ENCODE measurements at places on chromosomes 11 and 22.

- DNase-seq, result no peak
Observed at GRCh38 chr11:12893787-12894672, 115.1 kb upstream of the RASSF10 start.

DNA sequence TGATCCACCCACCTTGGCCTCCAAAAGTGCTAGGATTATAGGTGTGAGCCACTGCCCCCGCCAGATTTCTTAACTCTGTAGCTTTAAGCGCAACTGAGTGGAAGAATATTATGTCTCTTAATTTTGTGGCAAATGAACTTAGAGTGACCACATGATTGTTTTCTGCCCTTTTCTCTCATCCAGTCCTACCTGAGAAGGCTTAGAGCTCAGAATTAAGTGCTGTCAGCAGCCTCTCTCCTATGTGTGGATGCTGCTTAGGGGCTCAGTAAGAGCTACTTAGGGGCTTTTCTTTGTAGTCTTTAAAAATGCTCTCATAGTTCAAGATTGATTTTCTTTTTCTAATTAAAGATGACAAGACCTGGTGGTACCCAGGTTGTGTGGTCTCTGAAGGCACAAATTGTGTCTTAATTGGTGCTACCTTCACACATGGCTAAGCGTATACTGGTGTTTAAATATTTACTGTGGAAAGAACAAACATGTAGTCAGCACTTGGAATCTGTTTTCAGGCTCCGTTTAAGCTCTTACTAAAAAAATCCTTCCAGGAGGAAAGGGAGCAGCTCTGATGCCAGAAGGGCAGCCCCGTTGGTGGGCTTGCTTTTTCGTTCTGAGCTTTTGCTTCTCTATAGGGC is 59.3 kb downstream of the DEPDC5 start:
- DNase-seq, result no peak

GRCh38 chr11:86431258-86431657 is 56.6 kb downstream of the CCDC81 start:
- no peak for DNase-seq

DNA sequence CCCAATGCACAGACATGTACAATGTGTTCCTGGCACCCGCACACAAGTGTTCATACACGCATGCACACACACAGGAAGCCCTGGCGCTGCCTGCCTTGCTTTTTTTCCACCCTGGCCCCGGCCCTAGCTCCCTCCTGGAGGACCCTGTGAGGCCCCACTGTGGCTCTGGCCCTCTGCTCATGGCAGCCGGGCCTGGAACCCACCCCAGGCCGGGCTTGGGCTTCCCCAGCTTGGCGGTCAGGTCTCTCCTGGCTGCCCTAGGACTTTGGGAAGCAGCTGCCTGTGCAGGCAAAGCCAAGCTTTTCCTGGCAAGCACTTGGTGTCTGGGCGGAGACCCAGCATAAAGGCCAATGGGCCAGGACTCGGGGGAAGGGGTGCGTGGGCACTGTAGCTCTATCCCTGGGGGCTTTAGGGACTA is 30.5 kb downstream of the CD82 start:
- DNase-seq, result no peak

GRCh38 chr22:50308597-50308935 is 1.1 kb upstream of the PLXNB2 start:
- no peak for DNase-seq

- no peak for DNase-seq
Observed at GRCh38 chr11:106014620-106015019, 7.4 kb downstream of the MSANTD4 start.

- DNase-seq, result no peak
Observed at GRCh38 chr11:34926101-34926830, 9.8 kb downstream of the PDHX start.

- no peak for DNase-seq
Observed at GRCh38 chr11:108729227-108729871, 64.5 kb downstream of the DDX10 start.

DNA sequence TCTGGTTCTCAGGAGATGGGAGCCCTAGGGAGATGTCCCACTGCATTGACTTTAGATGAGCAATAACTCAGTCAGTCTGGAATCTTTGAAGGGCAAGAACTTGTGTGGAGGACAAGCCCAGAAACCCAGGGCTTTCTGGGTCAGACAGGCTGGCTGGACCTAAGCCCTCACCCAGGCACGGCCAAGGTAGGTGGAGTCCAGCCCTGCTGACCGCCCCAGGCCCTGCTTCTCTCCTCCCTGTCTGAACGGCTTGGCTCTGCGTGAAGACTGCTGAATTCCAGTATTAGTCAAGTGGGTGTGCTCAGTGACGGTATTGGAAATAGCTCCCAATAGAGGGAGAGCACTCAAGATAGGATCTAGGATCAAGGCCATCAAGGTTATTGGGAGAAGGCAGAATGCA is 6.1 kb downstream of the CXCR5 start:
- no peak for DNase-seq

DNA sequence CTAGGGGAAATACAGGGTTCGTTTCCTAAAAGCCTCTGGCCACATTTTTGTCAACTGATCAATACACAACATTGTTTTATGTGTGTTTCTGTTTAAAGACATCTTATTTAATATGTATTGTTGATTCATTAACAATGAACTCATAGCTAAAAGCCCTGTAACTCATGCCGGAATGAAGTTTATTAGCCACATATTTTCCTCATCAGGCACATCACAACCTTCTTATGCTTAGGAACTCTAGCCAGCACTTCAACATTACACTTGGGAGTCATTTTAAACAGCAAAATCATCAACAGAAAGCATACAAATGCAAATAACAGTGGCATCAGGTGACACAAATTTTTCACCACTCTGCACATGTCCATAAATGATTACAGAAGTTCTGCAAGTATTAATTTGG is 15.1 kb upstream of the BLID start:
- no peak for DNase-seq

- no peak for DNase-seq
Observed at GRCh38 chr22:48042621-48043395, 1280.4 kb downstream of the TBC1D22A start.

DNA sequence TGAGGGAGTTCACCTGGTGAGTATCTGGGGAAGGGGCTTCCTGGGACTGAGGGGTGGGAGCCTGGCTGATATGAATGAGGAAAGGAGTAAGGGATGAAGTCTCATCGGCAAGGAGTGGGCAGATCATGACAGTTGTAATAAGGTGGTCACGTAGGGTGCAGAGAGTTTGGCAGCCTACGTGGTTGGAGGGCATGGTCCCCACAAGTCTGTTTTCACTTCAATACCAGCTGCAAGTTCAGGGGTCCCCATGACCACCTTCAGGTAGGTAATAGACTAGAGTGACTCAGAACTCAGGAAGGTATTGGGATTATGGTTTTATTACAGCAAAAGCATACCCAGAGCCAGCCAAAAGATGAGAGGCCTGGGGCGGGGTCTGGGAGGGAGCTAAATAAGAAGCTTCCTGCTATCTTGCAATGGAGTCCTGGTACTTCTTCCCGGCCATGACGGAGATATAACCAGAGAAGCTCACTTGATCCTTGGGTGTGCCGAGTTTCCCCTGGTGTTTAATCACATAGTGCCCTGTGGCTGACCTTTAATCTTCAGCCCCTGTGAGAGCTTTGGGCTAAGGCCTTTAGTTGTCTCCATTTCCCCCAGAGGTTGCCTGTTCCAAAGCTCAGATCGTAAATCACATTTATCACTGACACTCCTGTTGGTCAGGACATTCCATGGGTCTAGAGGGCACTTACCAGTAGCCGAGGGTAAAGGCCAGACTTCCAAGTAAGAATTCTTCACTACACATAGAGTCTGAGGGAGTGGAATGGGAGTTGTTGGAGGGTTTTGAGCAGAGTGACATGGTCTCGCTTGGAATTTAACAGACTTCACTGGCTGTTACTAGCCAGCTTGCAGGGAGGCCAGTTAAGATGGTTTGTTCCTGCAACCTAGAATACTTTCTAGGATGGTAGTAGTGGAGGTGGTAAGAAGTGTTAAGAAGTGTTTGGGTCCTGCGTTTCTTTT is 9.1 kb downstream of the SLC3A2 start:
- DNase-seq, result no peak

- DNase-seq, result no peak
Observed at GRCh38 chr11:95625164-95625900, 164.2 kb downstream of the FAM76B start.

GRCh38 chr22:42680648-42681047 is 31.5 kb upstream of the CYB5R3 start:
- no peak for DNase-seq

- no peak for DNase-seq
Observed at GRCh38 chr11:93567401-93567895, 24.3 kb upstream of the SMCO4 start.

DNA sequence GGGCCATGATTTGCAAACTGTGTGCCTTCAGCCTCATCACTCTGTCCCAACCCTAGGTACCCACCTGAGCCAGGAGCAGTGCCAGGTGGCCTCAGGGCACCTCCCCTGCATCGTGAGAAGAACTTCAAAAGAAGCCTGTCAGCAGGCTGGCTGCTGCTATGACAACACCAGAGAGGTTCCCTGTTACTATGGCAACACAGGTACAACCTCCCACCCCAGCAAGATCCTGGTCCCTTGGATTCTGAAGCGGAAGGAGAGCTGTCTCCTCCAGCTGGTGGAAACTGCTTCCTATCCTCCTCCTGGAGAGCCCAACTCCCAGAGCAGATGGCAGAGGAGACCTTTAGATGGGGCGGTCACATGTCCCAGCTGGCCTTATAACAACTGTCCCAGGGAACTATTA is 2.9 kb downstream of the ZP1 start:
- peak; percentile 70 for DNase-seq

GRCh38 chr11:2475136-2475918 is 30.5 kb downstream of the KCNQ1 start:
- DNase-seq, result no peak

GRCh38 chr11:113113801-113114704 is 152.8 kb downstream of the NCAM1 start:
- DNase-seq, result peak; percentile 17

DNA sequence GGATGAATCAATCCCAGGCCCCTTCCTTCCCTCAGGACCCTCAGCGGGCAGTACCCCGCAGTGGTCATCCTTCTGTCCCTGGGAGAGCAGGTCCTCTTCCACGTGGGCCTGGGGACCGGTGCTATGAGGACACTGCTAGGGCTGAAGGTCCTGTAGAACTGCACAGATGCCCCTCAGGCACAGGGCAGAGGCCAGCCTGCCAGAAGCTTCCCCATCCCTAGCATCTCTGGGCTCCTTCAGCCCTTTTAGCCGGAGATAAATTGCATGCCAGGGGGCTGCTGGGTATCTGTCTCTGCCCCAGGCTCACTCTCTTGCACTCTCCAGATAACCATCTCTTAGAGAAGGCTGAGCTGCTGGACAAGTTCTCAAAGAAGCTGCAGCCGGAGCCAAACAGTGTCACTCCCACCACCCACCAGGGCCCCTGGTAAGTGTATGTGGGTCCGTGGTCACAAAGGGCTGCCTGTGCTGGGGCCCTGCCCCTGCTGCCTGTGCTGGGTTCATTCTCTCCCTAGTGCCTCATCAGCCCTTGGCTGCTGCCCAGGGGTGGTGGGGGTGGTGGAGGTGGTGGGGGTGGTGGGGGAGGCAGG is 2.3 kb downstream of the ATG16L2 start:
- no peak for DNase-seq

GRCh38 chr11:6319001-6319703 is 1.1 kb downstream of the CAVIN3 start:
- DNase-seq, result no peak

GRCh38 chr11:64252003-64252872 is 908 bp downstream of the PLCB3 start:
- no peak for DNase-seq

GRCh38 chr11:117621226-117621625 is 175.8 kb downstream of the DSCAML1 start:
- no peak for DNase-seq

DNA sequence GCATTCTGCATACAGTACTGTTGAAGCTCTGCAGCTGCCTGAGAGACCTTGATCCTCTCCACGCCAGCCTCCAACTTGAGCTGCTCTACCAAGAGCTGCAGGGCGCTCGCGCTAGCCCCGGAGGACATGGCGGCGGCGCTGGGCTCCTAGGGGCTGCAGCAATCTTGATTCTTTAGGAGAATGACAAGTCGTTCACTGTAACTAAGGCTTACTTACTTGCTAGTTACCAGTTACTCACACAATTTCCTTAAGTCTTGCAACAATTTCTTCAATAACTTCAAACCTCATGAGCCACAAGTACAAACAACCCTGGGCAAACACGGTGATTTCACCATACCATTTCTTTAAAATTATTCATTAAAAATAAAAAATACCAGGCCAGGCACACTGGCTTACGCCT is 21.9 kb downstream of the SBF2 start:
- no peak for DNase-seq

GRCh38 chr11:30255637-30256036 is 24.8 kb downstream of the FSHB start:
- no peak for DNase-seq

DNA sequence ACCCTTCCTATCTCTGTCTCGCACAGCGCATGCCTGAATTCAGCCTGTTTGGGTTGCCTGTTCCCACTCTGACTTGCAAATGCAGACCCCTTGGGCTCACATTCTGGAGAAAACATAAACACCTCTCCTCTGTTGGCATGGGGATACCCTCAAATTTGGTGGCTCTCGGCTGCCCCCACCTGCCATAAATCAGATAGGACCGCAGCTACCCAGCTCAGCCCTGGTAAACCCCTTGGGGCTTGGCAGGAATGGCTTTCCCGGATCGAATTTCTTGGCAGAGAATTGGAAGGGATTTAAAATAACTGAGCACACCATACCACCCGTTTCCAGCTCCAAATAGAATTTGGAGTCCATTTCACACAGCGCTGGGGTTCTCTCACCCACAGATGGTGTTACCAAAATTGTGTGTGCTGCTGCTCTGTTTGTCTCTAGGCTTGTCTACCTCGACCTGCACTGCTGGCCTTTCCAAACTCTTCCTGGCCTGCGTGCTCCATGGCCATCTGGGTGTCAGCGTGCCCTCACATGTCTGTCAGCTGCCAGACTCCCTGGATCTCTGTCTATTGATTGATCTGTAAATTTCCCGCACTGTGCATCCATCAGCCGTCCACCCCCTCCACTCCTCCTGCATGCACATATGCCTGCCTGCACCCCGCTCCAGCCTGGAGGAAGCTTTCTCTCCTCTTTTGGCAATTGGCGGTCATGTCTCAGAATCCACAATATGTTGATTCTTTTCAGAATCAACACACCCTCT is 134.0 kb downstream of the NTM start:
- DNase-seq, result no peak

GRCh38 chr11:69394869-69395246 is 86.6 kb upstream of the LINC01488 start:
- DNase-seq, result no peak

- DNase-seq, result no peak
Observed at GRCh38 chr11:118318581-118319336, 14.2 kb downstream of the CD3E start.

DNA sequence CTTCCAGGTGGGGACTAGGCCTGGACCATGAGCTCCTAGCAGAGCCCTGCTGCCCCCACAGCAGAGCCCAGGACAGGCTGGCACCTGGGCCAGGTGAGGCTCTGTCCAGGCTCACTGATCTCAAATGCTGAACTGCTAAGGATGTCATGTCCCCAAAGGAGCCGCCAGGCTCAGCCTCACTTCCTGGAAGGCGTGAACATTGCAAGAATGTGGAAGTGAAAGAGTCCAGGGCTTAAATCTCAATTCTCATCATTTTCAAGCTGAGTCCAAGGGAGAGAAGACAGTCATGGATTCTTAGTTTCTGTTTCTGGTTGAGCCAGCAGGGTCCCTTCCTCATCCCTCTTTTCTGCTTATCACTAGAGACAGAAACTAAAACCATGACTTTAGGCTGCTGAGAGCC is 5.0 kb downstream of the ASCL2 start:
- DNase-seq, result no peak

All from NCI-H510A (cell line).